ENCODE measurements at places on chromosomes 6 and 20.

DNA sequence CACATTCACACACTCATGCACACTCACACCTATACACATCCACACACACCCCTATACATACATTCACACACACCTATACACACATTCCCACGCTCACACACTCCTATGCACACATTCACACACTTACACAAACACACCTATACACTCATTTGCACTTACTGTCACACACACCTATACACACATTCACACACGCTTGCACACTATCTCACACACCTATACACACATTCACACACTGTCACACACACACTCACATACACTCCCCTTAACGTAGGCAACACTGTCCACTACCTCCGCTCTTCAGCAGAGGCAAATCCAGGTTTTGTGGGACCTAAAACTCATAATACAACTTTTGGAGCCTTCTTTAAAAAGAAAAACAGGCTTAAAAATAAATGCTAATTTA is 487.7 kb upstream of the CDH4 start:
- no peak for DNase-seq

DNA sequence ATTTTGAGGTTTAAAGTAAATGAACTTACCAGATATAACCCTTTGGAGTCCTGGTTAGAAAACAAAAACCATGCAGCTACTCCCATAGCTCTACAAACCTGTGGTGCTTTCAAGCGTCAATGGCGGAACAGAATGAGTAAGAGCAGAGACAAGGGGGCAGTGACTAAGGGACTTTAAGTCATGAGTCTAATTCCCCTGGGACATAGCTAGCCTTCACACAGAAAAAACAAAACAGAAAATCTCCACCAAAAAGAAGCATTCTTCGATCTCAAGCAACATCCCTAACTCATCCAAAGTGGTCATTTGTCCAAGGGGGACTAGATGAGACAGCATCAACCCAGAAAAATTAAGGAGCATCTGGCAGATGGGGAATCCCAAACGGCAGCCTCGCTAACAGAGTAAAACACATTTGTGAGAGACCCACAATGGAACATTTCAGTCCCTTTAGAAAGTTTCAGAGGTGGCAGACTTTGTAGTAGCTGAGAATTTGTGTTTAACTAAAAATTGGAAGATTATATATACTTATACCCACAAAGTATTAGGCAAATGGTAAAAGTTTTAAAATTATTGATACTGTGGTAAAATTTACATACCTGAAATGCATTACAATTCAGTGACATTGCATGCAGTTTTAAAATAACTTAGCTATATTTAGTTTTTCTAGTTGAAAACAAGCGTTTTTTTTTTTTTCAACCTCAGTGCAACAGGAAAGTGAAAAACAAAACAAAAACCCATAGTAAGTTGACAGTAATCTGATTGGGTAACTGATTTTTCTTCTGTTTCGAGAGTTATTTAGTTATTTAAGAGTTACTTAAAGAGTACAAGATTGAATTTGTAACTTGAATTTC is 67.5 kb downstream of the KCNQ5 start:
- no peak for DNase-seq

GRCh38 chr20:31494131-31494530 is 19.0 kb downstream of the REM1 start:
- no peak for DNase-seq

DNA sequence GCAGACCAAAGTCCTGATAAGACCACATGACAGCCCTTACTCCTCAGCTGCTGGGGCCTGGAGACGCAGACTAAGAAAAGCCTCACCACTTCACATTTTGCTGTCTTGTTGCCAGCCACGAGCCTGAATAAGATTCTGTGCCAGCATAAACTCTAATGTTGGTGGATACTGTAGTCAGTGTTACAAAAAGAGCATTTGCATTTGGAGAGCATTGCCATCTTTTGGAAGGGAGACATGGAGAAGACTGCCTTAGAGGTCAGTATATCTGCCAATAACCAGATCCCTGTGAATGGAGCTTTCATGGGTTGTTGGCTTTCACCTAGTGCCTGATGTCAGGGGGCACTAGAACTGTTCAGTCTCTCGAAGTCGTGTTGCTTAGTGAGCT is 315.2 kb downstream of the ZFAND3 start:
- no peak for DNase-seq

GRCh38 chr6:51608932-51609331 is 478.5 kb downstream of the PKHD1 start:
- no peak for DNase-seq

DNA sequence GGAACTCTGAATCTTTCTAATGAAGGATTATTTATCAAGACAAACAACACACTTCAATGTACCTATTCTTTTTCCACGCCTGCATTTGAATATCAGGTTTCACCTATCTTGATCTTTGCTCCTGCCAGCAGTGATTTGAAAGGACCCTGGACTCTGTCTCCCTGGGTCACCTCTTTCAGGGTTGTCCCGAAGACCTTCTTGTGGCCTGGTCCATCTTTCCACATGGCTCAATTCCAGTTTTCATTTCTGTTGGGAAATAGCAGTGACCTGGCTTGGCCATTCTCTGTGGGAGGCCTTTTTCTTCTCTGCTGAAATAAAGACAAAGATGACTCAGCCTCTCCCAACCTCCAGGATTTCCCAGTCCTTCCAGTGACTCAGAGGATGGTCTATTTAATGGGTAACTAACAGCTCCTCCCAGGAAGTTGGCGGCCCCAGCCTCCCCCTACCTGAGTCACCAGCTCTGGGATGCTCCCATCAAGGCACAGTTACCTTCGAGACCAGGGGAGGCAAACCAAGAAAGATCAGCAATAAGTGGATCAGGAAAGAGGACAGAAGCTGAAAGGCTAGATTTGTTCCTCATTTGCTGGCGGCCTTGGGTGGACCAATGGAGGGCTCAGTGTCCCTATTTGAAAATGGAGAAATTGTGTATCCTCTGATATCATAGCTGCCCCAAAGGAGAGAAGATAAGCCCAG is 120.2 kb upstream of the RNF24 start:
- DNase-seq = no peak

DNA sequence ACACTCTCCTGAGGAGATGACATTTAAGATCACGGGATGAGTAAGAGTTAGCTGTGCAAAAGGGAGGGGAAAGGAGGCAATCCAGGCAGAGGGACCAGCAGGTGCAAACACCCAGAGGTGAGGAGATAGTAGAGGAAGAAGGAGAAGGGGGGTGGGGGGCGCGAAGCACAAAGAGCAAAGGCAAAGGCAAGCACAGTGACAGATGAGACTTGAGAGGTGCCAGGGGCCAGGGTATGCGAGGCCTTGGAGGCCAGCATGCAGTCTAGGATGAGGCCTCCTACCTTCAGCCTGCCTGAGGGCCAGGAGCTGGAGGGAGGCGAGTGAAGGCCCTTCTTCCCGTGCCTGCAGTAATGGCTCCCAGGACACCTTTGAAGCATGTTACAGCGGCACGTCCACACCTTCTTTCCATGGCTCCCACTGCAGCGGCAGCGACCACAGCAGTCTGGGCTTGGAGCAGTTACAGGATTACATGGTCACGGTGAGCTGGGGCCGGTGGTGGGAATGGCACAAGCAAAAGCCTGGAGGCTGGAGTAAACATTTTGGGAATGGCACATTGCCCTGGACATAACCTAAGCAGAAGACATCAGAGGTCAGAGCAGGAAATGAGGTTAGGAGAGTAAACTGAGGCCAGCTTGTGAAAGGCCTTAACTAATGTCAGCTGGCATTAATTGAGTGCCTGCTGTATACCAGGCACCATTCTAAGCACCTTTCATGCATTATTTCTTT is 18.6 kb downstream of the CCM2L start:
- no peak for DNase-seq

DNA sequence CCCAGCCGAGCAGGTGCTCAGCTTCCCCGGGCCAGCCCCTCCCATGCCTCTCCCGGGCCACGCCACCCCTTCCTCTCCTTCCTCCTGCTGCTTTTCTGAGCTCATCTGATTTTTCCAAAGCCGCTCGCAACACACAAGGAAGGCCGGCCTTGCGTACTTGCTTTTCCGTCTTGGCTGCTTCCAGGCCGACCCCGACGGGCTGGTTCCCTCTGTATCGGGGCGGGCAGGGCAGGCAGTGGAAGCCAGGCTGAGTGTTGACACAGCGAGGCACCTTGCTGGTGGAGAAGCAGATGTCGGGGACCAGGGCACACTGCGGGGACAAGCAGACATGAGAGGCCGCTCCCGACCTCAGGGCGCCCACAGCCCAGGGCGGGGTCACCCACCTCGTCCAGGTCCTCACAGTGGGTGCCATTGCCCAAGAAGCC is 21.1 kb downstream of the THBS2 start:
- no peak for DNase-seq

GRCh38 chr6:37585523-37585905 is 85.8 kb upstream of the CCDC167 start:
- no peak for DNase-seq

DNA sequence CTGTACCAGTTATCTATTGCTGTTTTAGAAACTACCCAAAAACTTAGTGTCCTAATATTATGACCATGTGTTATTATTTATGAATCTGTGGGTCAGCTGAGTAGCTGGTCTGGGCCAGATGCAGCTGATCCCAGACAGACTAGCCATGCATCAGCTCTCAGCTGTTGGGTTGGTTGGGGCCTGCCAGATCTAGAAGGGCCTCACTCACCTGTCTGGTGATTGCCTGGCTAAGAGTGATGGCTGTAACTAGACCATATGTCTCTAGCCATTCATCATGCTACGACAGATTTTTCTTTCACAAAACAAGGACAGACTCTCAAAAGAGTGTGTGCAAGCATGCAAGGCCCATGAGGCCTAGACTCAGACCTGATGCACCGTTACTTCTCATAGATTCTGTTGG is 403.2 kb downstream of the SAMD5 start:
- DNase-seq = no peak

GRCh38 chr6:150730801-150731457 is 131.2 kb downstream of the PLEKHG1 start:
- no peak for DNase-seq

- no peak for DNase-seq
Observed at GRCh38 chr6:134446896-134447295, 129.0 kb upstream of the SGK1 start.

DNA sequence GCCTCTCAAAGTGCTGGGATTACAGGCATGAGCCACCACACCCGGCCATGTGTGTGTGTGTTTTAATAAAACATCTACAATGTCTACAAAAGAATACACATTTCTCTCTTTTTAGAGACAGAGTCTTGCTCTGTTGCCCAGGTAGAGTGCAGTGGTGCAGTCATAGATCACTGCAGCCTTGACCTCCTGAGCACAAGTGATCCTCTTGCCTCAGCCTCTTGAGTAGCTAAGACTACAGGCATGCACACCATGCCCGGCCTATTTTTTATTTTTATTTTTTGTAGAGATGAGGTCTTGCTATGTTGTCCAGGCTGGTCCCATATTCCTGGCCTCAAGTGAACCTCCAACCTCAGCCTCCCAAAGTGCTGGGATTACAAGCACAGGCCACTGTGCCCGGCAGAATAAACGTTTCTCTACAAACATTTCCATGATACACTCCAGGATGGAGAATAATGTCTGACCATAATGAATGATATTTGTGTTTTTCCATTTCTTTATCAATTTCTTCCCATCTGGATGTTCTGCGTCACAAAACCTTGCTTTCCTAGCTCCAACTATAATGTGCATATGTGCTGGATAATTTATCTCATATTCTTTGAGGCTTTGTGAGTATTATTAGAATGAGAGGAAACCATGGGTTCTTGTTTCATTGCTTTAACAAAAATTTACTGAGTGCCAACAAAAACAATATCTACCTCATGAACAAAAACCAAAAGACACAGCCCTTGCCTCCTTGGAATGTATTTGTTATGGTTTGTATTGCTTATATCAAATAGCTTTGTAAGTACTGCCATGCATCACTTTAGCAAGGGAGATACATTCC is 28.6 kb upstream of the CCN2 start:
- DNase-seq = no peak

DNA sequence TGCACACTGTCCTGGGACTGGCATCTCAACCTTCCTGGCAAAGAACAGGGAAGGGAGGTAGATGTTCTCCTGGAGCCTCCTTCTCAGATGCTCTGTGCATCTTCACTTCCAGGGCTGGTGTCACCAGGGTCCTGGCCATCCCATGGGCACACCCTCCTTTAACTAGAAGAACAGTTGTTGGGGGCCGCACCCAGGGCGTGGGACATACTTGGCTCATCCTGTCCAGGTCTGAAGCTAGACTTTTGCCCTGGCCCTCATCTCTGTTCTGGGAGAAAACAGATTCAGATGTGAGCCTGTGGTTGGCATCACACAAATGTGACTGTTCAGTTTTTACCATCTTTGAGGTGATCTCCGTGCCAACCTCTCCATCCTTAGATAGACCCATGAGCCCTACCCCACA is 41.6 kb downstream of the FOXC1 start:
- no peak for DNase-seq

DNA sequence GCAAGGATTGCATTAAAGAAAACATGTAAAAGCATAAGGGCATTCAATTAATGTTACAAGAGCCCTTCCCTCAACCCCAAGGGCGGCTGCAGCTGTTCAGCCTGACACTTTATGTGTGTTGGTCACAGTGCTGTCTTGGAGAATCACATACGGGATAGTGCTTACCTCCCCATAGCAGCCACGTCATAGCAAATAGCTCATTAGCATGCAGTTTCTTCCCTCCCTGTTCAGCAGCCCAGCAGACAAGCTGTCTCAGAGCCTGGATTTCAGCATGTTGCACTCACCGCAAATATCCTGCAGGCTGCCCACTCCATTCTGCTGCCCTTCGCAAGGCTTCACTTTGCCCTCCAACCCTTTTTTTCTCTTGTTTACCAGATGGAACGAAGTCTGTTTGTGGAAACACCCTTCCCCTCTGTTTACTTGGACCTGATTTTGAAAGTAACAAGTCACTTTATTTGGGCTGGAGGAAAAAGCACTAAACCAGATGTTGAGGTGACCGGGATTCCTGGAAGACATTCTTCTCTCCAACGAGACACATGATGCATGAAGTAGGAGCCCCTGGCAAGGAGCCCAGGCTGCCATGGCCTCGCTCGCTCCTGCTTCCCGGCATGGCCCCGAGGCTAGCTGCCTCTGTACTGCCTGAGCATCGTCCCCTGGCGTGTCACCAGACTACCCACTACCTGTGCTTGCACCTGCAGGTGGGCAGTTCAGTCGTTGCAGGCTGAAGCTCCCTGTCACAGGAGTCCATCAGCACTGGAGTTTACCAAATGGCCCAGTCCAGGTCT is 151.6 kb upstream of the GMDS start:
- DNase-seq = no peak

DNA sequence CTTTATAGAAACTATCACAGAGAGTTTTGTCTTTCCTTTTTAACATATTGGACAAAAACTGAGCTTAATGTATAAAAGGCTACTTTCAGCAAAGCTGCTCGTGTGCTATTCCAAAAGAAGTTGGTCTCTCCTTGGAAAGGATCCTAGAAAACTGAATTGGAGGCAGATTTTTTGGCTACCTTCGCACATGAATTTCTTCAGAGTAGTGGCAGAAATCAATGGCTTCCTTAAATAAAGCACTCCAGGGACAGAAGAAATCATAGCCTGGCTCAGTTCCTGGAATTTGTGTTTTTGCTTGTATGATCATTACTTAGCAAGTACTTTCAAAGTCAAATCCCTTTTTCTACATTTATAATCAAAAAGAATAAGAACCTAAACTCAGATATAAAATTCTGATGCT is 780.3 kb downstream of the PHF3 start:
- no peak for DNase-seq

GRCh38 chr6:142686507-142686887 is 258.5 kb downstream of the HIVEP2 start:
- no peak for DNase-seq
